ENCODE measurements at places on chromosomes 5 and 9.

DNA sequence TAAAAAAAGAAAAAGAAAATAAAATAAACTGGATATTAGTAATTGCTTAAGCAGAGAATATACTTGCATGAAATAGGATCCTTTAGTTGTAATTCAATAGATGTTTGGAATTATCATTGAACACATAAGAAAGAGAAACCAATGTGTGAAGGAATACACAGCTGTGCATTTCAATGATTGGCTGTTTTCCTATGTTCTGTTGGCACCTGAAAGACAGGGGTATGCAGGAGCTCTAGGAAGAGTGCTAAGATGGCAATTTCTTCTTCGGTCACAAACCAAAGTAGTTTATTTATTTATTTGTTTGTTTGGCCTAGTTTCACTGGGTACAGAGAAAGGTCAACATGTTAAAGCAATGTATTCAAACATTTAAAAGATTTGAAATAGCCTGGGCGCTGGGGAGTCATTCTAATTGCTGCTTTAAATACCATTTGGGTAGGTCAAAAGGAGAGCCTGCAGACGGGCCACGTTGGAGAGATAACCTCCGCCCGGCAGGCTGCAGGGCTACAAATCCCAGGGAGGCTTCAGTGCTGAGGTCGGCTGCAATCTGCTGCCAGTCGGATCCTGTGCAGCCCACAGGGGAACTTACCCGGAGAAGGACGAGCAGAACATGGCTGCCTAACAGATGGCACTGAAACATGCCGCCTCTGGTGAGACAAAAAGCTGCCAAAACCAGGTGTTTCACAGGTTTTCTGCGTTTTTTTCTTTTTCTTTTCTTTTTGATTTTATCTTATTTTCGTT is 154.2 kb upstream of the TYRP1 start:
- DNase-seq, result no peak

DNA sequence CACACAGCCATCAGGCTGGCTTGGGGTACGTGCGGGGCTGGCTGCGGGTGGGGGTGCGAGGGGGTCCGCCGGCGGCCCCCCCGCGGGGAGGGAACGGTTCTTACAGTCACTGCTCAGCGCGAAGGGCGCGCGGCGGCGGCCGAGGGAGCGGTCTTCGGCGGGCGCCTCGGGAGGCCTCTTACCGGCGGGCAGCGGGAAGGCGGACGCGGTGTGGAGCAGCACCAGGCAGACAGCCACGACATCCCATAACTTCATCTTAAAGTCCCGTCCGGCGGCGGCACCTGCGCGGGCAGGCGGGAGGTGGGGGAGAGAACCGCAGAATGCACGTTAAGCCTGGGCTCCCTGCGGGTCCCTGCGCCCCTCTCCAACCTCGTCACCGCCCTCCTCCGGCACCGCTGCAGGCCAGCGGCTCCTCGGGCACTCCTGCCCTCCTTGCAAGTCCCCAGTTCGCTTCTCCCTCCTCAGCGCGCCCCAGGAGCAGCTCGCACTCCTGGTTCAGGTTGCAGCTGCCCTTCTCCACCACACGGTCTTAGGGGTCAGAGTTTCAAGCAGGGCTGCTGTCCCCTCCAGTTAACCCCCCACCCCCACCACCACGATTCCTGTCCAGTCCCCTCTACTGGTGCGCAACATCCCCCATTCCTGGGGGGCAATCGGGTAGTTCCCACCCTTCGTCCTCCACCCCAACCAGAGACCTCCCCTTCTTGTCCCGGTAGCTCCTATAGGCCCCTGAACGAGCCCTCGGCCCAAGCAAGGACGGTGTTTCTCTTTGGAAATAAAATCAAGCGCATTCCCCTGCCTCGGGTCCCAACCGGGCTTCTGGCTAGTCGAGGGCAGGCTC is 5.1 kb downstream of the GDNF start:
- DNase-seq, result peak; percentile 66

DNA sequence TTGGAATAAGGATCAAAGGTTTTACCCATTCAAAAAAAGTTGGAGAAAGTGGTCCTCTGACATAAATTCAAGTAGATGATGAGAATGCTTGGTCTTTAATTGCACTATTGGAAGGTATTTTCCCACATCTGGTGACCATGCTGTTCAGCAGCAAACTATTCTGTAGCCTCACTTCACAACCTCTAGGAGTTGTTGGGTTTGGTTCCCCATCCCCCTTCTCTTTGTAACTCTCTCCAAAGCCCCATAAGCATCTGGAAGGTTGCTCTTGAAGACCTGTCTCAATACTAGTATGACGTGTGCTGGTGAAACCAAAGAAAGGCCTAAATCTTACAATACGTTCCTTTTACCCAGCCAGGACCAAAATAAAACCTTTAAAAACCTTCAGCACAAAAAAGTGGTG is 8.5 kb downstream of the RGMB start:
- no peak for DNase-seq

DNA sequence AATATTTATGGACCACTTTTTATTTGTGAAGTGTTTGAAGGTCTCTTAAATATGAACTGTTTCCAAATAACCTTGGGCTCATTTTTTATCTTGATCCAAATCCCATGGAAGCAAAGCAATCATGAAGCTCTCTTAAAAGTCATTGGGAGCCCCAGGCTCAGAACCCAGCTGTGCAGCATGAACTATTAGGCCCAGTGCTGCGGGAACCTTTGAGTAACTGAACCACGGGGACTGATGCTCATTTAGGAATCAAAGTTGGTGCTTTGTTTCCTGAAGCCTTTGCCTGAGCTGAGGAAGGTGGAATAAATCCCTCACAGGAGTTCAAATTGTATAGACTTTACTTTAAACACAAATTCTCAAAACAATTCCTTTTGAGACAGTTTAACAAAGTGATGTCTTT is 27.8 kb downstream of the MAT2B start:
- no peak for DNase-seq

- DNase-seq, result no peak
These were observed 5.7 kb upstream of the SYK start for GRCh38 chr9:90795871-90796317.

GRCh38 chr5:23268136-23268535 is 239.3 kb upstream of the PRDM9 start:
- DNase-seq, result no peak

Data from right kidney (tissue), 9 donors.